ENCODE measurements at places on chromosomes 3 and 15.

DNA sequence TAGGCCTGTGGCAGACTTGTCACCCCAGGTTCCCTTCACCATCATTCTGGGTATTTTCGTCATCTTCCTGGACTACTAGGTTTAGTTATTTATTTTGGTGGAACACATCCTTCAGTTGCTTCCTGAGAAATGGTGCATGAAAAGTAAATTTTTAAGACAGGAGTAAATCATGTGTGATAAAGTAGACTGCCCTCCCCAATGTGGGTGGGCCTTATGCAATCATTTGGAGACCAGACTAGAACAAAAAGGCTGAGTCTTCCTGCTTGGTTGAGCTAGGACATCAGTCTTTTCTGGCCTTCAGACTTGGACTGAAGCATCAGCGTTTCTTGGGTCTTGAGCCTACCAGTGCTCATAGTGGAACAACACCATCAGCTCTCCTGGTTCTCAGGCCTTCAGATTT, 50.7 kb upstream of the SLC2A2 start:
- no peak for DNase-seq

DNA sequence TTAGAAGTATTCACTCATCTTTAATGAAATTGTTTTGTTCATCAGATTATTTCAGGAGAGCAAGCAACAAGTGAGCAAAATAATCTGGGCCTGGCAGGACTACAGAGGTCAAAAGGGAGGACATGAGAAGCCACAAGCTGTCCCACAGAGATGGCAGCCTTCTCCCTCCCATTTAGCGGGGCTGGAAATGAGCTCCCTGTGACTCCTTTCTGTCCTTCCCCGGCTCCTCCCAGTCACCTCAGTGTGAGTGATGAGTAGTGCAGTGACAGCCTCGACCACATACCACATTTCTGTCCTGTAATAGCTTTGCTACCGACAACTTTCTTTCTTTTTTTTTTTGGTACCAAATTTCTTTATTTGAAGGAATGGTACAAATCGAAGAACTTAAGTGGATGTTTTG, 38.0 kb downstream of the RAB7A start:
- no peak for DNase-seq

- no peak for DNase-seq
Measured at GRCh38 chr3:34254285-34254684, 455.9 kb downstream of the PDCD6IP start.

GRCh38 chr15:101597360-101597928, 54.7 kb downstream of the TM2D3 start:
- DNase-seq, result no peak

GRCh38 chr3:150737874-150738679, 24.9 kb downstream of the SIAH2 start:
- DNase-seq, result no peak

GRCh38 chr15:52784799-52785671, 5.1 kb downstream of the ONECUT1 start:
- no peak for DNase-seq

DNA sequence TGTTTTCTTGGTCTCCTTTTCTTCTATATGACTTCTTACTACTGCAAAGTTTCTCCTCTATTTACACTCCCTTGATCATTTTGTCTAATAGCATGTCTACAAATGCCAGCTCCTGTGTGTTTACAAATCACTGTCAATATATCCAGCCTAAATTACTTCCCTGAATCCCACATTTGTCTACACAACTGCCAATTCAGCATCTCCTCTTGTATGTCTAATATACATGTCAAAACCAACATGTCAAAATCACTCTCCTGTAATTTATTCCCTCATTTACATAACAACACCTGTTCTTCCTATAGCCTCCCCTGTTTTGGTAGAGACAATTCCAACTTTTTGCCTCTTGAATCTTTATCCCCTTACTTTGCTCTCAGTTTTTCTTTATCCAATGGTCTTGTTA, 359.3 kb downstream of the PLOD2 start:
- DNase-seq, result no peak

DNA sequence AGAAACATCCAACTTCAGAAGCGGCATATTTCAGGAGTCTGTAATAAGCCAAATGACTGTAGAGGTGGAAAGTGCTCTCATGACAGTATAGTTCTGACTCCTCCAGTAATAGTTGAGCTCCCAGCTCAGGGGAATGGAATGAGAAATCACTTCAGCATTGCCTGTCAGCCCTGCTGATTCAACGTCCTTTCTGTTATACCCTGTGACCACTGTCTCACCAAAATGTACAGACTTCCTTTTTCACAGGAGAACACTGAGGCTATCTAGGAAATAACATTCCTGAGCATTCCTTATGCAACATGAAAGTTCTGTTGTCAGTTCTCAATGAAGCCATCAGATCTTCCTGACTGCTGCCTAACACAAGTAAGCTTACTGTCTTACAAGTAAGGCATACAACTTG, 284.5 kb upstream of the MME start:
- DNase-seq, result peak; percentile 66

GRCh38 chr15:62253294-62253693, 88.2 kb upstream of the C2CD4B start:
- DNase-seq, result peak; percentile 8

- DNase-seq, result no peak
Measured at GRCh38 chr3:52442409-52443267, 2.3 kb downstream of the SEMA3G start.
